ENCODE measurements at places on chromosomes 7 and 10.

DNA sequence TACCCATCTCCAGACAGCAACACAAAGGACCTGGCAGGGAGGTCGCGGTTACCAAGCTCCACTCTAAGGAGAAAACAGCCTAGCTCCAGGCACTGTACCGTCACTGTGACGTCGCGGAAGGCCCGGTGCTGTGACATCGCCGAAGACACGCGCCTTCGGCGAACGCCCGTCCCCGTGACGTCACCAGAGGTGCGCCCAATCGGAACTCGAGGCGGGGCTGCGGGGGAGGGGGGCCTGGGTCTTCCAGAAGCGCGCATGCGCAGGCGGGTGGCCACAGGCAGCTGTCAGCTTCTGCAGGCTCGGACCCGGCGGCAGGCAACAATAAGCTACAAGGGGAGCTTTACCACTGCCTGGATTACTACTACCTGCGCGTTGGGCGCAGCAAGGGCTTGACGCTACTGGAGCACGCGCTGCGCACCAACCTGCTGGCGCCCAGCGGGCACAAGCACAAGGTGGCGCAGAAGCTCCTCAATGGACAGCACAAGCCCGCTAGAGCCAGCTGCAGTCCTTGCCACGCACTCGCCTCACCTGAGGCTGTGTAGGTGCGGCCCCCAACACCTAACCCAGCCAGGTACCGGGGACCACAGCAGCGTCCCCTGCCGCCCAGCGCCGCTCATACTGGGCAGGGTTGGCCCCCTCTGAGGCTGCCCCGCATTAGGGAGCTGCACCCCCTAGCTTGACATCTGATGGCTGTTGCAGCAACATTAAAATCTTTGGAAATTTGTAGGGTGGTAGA, 208.4 kb downstream of the TPST1 start:
- peak; percentile 96 for DNase-seq

DNA sequence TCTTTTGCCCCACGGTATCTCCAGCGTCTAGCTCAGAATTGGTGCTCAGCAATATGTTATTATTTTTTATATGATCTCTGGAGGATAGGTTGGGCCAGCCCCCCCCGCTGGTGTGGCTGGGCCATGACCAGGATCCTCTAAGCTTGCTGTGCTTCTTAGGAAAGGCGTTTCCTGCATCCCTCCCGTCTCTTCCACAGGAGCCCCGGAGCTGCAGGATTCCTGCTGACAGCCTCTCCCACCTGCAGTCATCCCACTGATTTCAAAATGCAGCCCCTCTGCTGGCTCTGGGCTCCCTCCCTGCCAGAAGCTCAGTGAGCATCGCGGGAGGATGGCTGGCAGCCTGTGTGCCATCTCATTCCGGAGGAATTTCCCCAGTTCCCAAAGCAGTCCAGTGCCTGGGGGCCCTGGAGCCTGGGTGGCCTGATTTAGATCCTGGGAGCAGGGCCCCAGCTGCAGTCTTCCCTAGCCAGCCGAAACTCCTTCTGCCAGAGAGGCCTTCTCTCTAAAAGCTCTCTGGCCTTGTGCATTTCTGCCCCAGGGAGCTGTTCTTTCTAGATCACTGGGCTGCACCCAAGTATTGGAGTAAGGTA, 21.8 kb upstream of the GOLGA7B start:
- no peak for DNase-seq

- no peak for DNase-seq
These were observed 27.9 kb downstream of the MYPN start for GRCh38 chr10:68137171-68137570.

GRCh38 chr7:15248514-15248913, 313.3 kb downstream of the AGMO start:
- DNase-seq = no peak

- DNase-seq = no peak
These were observed 25.5 kb downstream of the KLHDC10 start for GRCh38 chr7:130095812-130096211.

DNA sequence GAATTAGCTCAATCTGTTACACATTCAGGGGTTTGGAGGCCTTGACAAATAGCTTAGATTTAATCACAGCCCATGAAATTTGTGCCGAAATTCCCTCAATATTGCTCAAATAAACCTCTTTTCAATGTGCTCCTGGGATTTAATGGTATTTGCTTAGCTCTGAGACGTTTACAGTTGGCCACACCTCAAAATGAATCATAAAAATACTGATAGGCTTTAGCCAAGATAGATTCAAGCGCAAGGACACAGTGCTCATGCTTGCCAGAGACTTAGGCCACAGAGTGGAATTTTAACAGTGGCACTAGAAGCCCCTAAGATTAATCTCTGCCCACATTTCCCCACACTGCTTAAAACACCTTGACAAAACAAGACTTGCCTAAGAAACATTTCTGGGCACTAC, 2.3 kb upstream of the SEMA3C start:
- no peak for DNase-seq

GRCh38 chr10:11448190-11448544, 163.3 kb downstream of the USP6NL start:
- DNase-seq = no peak

DNA sequence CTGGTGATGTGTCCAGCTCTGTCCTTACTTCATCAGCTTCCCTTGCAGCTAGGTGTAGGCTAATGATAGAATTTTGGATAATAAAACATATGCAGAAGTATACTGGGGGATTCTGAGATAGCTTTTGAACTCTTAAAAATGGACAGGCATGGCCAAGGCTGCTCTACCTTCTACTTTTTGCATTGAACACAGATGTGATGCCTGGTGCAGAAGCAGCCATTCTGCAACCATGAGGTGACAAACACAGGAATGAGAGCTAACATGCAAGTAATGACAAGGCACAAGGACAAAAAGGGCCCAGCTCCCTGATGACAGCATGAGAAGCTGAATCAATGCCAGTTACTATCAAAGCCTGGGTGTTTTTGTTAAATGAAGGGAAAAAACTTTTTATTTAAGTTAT, 686.5 kb upstream of the AUTS2 start:
- DNase-seq = no peak

GRCh38 chr10:62183442-62183841, 85.2 kb downstream of the RTKN2 start:
- no peak for DNase-seq

DNA sequence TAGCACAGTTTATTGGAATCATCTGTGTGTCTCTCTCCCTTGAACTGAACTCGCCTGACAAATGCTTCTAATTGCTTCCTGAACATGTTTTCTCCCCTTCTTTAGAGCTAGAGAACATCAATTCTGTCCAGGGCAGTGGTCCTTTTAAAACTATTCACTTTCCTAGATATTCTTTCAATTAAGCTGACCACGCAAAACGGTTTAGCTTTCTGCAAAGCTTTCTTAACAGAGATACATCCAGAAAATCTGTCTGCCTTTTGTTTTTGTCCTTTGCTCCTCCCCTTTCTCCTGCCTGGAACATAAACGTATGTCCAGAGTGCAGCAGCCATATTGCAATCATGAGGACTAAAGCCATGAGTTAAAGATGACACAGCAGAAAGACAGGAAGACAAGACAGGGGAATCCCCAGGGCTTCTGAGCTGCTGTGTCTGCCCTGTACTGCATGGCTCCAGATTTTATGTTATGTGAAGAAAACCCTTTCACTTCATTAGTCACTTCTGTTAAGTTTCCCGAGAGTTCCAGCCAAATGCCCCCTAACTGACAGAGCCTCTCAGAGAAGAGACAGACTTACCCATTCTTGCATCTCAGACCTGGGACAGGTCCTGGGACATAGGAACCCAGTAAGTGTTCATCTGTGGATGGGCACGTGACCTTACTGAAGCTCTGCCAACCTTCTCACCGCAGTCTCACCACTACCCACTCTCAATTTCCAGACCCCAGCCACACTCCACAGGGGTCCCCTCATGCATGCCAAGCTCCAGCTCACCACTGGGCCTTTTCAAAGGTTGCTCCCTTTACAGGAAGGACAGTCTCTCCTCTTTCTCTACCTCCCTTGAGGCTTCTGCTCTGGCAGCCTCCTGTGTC, 35.0 kb upstream of the CPXM2 start:
- DNase-seq = no peak

- no peak for DNase-seq
These were observed 39.7 kb downstream of the OAT start for GRCh38 chr10:124378881-124379471.

DNA sequence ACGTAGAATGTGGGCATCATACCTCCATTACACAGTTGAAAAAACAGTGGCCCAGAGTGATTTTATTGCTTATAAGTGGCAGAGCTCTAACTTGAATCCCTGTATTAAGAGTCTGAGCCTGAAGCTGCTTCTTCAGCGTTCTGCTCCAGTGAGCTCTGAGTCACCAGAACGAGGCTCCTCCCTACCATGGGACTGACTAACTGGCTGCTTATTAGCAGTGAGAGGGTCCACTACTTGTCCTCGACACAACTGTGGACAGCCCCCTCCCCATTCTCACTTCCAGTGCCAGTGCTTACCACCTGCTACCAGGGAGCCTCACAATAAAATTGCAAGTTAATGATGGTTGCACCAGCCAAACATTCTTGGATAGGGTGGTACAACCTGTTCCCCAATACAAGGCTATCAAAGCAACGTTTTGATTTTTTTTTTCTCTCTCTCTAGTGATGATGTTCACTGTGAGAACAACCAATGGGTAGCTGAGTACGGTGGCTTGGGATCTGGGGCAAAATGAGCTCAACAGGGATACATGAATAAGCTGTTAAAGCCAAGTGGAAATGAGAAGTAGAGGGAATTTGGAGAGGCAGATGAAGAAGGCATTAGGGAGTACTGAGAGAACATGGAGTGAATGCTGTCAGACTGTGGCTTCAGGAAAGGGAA, 2.7 kb upstream of the NRG3 start:
- no peak for DNase-seq

GRCh38 chr10:127386606-127387327, 162.3 kb upstream of the NPS start:
- DNase-seq = no peak

- DNase-seq = no peak
These were observed 173.6 kb downstream of the ARHGAP12 start for GRCh38 chr10:31754803-31755624.

GRCh38 chr10:18162021-18162627, 21.9 kb downstream of the CACNB2 start:
- DNase-seq = no peak

GRCh38 chr7:122304319-122304975, at the start of gene FEZF1:
Gene FEZF1, minus strand, starts transcription at chr7:122304750. Its CDS starts 313 bp downstream, at chr7:122304437.
- peak; percentile 39 for DNase-seq

DNA sequence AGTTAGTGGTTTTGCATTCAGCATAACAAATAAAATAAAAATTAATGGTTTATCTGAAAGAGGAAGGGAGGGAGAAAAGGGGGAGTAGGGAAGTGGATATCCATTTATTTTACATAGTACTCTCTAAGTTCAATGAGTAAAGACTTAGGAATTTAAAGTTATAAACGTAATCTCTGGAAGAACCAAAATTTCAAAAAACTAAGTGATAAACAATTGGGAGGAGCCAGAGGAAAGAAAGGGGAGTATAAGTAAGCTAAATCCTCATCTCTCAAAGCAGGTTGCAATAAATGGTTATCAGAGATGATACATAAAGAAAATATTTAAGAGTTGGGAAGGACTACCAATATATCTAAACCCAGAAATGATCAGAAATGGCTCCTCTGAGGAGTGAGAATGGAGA, 46.4 kb downstream of the ANK3 start:
- no peak for DNase-seq

DNA sequence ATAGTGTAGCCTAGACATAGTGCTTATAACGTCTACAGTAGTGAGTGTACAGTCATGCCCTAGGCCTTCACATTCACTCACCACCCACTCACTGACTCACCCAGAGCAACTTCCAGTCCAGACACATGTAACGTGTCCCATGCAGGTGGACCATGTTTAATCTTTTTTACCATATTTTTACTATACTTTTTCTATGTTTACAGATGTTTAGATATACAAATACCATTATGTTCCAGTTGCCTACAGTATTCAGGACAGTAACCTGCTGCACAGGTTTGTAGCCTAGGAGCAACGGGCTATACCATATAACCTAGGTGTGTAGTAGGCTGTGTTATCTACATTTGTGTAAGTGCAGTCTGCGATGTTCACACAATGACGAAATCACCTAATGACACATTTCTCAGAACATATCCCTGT, 11.0 kb downstream of the MPP7 start:
- DNase-seq = no peak

DNA sequence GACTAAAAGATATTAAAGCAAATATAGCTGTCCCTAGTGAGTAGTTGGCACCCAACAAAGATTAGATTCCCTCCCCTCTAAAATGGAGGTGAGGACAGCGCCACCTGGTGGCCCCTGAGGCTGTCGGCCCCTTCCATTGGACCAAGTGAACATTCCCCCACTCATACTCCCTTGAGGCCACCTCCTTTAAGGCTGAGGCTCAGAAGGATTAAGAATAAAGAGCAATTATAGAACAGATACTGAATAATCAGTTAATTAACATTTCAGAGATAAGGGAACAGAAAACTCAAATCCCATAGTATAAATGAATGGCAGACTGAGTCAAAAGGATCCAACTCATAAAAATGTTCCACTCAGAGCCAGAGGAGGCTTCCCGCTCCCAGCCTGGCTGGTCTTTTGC, 130.4 kb upstream of the GHITM start:
- DNase-seq = no peak

DNA sequence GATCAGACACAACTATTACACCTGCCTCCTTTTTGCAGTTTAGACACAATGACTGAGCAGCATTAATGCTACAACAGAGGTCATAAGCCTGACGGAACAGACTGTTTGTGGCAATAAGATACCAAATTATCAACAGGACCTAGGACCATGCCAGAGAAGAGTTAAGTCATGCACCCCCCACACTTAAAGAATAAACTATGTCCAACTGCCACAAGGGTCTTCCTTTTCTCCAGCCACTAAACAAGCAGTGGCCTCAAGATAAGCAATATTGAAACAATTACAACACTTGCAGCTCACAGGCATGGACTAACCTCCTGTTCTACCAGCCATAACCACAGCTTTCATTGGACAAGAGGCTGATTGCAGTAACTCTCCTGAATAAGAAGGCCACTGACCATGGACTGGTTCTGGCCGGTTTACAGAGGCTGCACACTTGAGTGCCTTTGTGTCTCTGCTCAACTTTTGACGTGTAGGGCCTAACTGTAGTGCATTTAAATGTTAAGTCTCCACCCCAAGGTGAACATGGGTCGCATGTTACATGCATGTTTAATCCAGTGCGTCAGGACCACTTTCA, 104.4 kb downstream of the STRA8 start:
- DNase-seq = no peak

- no peak for DNase-seq
These were observed 85.2 kb downstream of the ADAM12 start for GRCh38 chr10:126302826-126303665.

DNA sequence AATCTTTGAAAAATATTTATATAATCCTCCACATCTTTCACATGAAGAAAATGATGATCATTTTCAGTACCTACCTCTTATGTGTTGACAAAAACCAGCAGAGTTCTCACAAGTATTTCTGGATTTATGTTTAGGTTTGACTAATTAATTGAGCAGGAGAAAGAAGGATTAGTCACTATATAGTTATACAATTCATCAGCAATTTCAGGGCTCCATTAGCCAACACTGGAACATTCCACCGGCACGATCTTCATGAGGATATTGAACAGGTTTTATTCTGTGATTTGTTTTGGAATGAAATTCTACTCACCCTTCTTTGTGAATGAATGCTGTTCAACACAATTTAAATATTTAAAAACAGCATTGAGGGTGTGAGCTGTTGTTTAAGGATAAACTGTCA, 163.2 kb downstream of the SEM1 start:
- DNase-seq = no peak

- DNase-seq = no peak
These were observed 56.7 kb downstream of the NSUN6 start for GRCh38 chr10:18594574-18595156.

- DNase-seq = no peak
These were observed 116.3 kb downstream of the PAXIP1 start for GRCh38 chr7:154886591-154886990.

GRCh38 chr10:56547163-56547562, 186.1 kb upstream of the ZWINT start:
- no peak for DNase-seq

- DNase-seq = no peak
These were observed 44.3 kb upstream of the PDCD4 start for GRCh38 chr10:110827410-110827809.
